ENCODE measurements at places on chromosomes 7 and 10. TPM values are rescaled to one million over a fixed set of nuclear protein-coding genes. Genes with fewer than 3 reads are reported as not detected.
A peak's percentile ranks its signal among the peaks of the same experiment; 100 is the strongest.

The SFRP4 gene
- polyA plus RNA-seq: 0.54 TPM

The PVRIG gene
- polyA plus RNA-seq: 7.4 TPM

GRCh38 chr10:128161031-128161430, 34.8 kb upstream of the MKI67 start:
- no peak for DNase-seq

GRCh38 chr10:72887043-72887442, 6.5 kb upstream of the OIT3 start:
- no peak for DNase-seq

The GSTO1 gene
- polyA plus RNA-seq: 94.1 TPM

GRCh38 chr7:100472854-100473499, 6.0 kb downstream of the TSC22D4 start:
- no peak for DNase-seq

DNA sequence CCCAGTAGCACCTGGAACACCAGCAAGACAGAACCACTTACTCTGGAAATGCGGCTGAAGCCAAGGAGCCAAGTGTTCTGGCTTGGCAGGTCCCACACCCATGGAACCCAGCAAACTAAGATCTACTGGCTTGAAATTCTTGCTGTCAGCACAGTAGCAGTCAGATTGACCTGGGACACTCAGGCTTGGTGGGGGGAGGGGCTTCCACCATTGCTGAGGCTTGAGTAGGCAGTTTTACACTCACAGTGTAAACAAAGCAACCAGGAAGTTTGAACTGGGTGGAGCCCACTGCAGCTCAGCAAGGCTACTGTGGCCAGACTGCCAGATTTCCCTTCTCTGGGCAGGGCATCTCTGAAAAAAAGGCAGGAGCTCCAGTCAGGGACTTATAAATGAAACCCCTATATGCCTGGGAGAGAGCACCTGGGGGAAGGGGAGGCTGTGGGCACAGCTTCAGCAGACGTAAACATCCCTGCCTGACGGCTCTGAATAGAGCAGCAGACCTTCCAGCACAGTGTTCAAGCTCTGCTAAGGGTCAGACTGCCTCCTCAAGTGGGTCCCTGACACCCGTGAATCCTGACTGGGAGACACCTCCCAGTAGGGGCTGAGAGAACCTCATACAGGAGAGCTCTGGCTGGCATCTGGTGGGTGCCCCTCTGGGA, 121.2 kb downstream of the MTERF1 start:
- DNase-seq: peak; percentile 26

DNA sequence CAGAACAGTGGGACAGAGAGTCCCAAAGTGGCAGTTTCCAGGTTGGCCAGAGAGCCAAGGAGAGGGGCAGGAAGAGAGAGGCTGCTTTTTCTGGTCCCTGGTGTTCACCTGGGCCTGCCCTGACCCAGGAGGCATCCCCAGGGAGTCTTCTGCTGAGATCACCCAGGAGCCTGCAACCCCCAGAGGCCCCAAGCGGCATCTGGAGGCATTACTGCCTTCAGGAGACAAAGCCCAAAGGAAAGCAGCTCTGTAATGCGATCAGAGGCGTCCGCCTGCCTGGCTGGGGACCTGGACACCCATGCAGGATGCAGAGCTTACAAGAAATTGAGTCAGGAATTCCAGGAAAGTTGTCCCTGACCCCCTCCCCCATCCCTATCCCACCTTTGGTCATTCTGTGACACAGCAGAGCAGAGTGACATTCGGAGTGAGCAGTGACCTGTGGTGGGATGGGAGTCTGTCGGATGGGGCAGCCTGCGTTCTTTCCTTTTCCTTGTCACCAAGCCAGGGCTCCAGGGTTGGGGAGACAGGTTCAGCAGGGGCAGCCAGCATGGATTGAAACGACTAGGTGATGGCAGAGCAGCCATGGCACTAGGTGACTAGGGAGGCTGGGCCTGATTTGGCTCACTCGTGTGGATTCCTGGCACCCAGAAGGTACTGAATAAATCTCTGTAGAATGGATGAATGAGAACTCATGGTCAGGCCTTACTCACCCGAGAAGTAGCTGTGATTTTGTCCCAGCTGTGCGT, 10.4 kb downstream of the UNC5B start:
- no peak for DNase-seq

GRCh38 chr7:147804032-147804431, 786.5 kb upstream of the C7orf33 start:
- no peak for DNase-seq

The LBX1 gene
- polyA plus RNA-seq: 0.49 TPM

The PNLIPRP1 gene
- polyA plus RNA-seq: 0.26 TPM

DNA sequence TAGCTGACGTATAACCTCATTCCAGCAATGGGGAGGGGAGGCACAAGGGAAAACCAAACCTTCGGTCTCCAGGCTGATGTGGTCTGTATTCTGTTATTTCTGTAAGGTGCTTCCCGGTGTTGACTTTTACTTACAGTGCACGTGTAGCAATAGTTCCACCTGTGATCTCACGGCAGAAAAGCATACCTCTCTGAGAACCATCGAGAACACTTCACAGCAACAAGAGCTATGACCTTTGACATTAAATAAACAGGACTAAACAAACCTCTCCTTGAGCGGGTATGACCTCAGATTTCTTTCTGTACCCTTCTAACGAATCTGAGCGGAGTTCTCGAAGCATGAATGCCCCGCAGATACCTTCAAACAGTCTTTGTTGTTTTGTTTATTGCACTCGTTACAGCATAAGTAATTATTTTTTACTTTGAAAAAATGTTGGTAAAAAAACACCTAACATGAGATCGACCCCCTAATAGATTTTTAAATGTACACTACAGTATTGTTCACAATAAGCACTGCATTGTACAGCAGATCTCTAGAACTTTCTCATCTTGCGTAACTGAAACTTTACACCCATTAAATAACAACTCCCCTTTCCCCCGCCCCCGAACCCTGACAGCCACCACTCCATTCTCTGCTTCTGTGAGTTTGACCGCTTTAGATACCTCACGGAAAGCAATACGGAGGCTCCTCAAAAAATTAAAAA, 282.3 kb downstream of the GATA3 start:
- peak; percentile 60 for DNase-seq

DNA sequence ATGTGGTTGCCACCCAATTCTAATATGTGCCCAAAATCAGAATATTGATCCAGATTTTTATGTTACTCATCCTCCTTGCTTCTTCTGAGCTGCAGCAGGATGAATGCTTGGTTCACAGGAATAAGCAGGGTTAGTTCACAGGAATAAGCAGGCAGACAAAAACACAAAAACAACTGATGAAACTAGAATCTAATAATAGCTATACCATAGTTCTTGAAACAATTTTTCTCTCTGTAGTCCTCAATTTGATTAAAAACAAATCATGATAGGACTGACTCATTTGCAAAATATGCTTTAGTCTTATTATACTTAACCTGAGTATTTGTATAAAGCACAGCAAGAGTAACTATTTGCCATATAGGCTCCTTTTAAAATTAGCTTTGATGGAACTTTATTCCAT, 24.4 kb upstream of the ARHGAP12 start:
- no peak for DNase-seq

The TRIM56 gene
- 22.3 TPM for polyA plus RNA-seq

The SYT15 gene
- polyA plus RNA-seq: 26.5 TPM

DNA sequence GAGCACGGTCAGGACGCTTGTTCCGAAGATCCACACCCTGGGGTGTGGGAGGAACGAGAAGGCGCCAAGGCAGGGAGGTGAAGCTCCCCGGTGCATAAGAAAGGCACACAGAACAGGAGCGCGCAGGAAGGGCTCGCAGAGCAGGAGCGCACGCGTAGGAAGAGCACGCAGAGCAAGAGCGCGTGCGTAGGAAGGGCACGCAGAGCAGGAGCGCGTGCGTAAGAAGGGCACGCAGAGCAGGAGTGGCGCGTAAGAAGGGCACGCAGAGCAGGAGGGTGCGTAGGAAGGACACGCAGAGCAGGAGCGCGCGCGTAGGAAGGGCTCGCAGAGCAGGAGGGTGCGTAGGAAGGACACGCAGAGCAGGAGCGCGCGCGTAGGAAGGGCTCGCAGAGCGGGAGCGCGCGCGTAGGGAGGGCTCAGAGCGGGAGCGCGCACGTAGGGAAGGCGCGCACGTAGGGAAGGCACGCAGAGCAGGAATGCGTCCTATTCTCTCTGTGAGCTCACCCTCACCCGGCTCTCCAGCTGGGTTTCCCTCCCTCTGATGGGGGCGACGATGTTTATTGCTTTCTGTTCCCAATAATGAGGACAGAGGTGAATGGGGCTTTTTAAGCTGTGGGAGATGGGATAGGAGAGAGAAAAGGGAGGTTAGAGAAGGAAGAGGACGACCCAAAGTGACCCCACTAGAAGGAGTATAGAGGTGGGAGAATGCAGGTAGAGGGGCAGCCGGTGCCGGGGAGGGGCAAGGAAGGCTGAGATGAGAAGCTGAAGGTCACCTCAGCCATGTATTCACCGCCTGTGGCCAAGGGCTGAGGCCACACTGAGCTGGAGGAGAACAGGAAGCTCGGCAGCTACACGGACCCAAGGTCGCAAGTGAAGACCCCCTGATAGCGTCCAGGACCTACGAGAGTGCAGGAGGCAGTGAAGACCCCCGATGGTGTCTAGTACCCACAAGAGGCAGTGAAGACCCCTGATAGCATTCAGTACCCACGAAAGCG, 423.2 kb downstream of the PTPRN2 start:
- no peak for DNase-seq

The SAMD9L gene
- polyA plus RNA-seq: 18.7 TPM

The SPDYE9 gene
- polyA plus RNA-seq: 0.87 TPM

The CLRN3 gene
- 0.26 TPM for polyA plus RNA-seq

The PLAU gene
- 3.2 TPM for polyA plus RNA-seq

GRCh38 chr7:144130730-144131129, 7.8 kb downstream of the OR2A14 start:
- DNase-seq: no peak

- no peak for DNase-seq
Measured at GRCh38 chr10:116774728-116775151, 32.4 kb upstream of the HSPA12A start.

- no peak for DNase-seq
Measured at GRCh38 chr7:64916-65341, 127.4 kb upstream of the FAM20C start.

DNA sequence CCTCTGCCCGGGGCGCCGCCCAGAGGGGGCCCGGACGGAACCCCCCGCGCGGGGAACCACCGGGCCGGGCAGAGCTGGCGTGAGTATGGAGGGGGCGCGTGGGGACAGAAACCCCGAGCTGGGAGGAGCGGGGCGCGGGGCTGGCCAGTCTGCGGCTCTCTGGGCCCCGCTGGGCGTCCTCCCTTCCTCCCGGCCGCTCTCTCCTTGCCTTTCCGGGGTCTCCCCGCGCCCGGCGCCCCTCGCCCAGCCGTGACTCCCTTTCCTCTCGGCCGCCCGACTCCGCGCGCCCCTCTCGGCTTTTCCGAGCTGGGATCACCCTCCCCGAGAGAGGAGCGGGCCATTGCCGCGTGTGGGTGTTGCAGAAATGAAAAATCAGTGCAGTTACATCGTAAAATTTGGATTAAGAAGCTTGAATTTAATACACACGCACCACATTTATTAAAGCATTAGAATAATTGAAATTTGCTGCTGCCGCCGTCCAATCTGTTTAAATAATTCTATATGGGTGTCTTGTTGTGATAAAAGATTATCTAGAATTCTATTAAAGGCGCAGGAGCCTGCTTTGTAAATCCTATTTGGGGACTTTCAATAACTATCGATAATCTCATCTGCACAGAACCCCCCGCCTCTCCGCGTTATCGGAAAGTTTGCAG, 9.1 kb downstream of the UNCX start:
- no peak for DNase-seq

GRCh38 chr7:24477398-24478136, 95.7 kb upstream of the PALS2 start:
- peak; percentile 17 for DNase-seq

The GCC1 gene
- 14.2 TPM for polyA plus RNA-seq

- no peak for DNase-seq
Measured at GRCh38 chr10:13327534-13327933, 20.6 kb downstream of the SEPHS1 start.

DNA sequence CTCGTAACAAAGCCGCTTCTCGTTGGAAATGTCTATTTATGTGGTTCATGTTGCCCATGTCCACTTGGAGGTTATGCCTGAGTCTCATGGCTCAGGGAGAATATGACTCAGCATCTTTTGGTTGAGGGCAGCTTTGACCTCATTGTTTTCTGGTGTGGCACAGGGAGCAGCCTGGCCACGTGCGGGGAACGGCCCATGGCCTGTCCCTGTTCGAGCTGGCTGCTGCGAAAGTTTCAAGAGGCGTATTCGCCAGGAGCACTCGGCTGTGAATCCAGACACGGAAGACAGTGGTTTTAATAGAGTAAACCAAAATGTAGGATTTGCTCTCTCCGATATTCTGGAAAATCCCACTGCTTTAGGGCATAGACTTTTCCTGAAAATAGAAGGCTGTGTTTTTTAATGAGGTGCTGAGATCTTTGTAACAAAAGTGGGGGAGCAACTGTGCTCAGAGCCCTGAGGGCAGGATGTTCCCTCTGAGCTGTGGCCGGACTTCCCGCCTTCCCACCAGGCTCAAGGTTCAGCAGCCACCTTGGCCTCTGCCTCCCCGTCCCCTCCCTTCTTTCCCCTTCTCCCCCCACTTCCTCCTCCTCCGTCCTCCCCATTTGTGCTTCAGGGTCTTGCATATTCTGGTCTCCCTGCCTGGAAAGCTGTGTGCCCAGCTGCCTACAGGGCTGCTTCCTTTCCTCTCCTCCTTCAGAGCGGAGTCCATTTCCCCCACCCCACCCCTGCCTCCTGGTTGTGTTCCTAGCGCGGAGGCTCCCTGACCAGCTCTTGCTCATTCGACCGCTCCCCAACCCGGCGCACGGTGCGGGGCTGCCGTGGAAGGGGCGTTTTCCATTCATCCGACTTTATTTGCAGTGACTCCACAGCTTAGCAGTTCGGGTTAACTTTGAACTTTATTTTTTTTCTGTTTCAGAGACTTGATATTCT, 642.0 kb downstream of the SDK1 start:
- no peak for DNase-seq

GRCh38 chr7:137848095-137848494, 1.3 kb upstream of the DGKI start:
- no peak for DNase-seq

GRCh38 chr10:109889867-109890266, 33.4 kb downstream of the XPNPEP1 start:
- DNase-seq: no peak

The NUP205 gene
- polyA plus RNA-seq: 75.2 TPM

The NSUN5 gene
- polyA plus RNA-seq: 12.4 TPM

- DNase-seq: peak; percentile 72
Measured at GRCh38 chr10:114821293-114821914, at the start of gene FHIP2A. Gene FHIP2A (plus strand): TSS chr10:114821780. CDS start chr10:114822079, 299 bp downstream.

GRCh38 chr10:120641695-120642094, 184.7 kb downstream of the PLPP4 start:
- no peak for DNase-seq

DNA sequence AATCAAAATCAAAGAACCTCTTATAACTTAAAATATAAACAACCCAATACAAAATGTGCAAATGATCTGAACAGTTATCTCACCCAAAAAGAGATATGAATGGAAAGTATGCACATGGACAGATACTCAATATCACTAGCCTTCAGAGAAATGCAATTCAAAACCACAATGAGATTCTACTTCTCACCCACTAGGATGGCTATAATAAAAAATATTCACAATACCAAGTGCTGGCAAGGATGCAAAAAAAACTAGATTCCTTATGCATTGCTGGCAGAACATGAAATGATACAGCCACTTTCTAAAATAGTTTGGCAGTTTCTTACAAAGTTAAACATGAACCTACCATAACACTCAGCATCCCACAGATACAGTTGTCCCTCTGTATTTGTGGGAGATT, 130.1 kb upstream of the LRRN3 start:
- DNase-seq: no peak

- DNase-seq: no peak
Measured at GRCh38 chr7:148662646-148663045, 36.1 kb upstream of the CUL1 start.

The NYAP1 gene
- 4.1 TPM for polyA plus RNA-seq

The LEP gene
- 0.06 TPM for polyA plus RNA-seq

GRCh38 chr7:72298091-72298490, 114.0 kb downstream of the CALN1 start:
- no peak for DNase-seq

All from right lung (tissue), 10 donors.